Fibroblast of lung (primary cell): ENCODE measurements at places on chromosomes 13 and 19.

DNA sequence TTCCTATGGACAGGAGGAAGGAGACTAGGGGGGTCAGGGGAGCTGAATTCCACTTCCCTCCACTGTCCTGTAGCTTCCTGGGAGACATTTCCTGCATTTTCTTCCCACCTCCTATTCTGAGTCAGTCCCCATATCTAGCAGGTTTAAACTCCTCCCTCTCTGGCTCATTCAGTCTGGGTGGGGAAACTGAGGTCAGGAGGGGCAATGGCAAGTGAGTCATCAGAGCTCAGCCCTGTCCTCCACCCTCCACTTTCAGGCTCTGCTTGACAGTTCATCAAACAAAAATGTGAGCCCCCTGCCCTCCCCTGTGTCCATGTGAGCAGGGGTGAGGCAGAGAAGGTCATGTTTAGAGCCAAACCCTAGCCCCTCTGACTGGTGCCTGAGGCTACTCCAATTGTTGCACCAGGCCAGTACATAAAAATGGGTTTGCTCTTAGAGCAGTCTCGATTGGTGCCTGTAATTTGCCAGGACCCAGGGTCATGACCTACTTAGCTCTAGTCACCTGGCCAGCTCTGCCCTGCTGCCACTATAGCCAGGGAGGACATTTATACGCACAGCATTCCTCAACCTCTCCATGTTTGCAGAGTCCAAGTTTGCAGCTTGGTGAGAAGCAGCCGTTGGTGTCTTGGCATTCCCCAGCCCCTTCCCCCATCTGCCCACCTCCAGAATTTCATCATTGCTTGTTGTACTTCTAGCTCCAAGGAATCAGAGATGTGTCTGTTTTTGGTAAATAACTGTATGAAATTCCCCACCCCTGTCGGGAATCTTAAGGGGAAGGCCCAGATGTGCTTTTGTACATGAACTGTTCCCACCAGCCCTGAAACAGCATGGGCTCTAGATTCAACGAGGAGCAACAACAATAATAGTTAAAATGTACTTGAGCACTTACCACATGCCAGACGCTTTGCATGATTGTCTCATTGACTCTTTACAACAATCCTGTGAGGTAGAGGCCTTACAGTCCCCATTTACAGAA, 20.7 kb downstream of the SAMD4B start:
- peak; percentile 77 for DNase-seq

DNA sequence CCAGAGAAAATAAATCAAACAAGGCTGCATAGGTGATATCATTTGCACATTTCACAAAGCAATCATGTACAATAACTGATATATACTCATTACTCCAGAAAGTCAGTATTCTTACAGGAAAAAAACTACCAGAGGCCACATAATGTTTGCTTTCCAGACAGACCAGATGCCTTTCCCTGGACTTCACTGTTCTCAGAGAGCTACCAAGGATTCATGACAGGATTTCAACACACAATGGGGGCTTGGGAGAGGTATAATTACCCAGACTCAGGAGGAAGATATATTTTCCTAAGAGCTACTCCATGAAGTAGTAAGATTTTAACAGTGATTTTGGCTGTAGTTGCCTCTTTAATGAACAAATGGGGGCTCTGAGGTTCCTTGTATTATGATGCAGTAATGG, 110.0 kb downstream of the FOXO1 start:
- no peak for DNase-seq

DNA sequence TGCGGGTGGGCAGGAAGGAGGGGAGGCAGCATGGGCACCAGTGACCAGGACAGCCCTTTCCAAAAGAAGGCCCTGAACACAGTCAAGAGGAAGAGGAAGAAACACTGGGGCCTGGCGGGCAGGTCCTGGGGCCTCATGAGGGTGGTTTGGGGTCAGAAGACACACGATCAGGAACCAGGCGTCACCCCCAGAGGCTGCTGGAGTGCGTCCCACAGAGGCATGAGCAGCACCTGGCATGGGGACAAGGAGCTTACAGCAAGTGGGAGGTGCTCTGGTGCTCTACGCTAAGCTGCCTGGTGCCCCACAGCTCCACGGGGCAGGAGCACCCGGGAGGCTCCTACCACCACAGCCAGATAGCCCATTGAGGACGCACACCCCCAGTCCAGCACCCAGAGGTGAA, 20.0 kb downstream of the ELL start:
- DNase-seq: no peak

- no peak for DNase-seq
Measured at GRCh38 chr19:13010038-13010991, 15.0 kb downstream of the NFIX start.

- no peak for DNase-seq
Measured at GRCh38 chr19:46206682-46207081, 22.9 kb upstream of the IGFL1 start.

DNA sequence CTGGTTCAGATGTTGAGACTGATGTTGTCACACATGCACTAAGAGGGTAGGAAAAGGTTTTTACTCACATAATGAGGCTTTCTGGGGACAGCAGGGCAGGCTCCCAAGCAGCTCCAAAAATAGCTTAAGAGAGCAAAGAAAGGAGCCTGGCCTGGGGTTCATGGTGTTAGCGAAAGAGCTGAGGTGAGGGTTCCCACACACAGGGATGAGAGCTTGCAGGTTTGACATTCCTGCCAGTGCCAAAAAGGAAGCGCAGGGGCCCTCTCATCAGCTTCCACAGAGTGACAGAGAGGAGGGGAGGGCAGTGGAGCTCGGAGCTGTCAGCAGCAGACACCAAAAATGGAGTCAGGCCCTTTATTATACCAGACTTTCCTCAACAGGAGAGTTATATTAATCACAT, 65.5 kb upstream of the FAM216B start:
- DNase-seq: no peak

DNA sequence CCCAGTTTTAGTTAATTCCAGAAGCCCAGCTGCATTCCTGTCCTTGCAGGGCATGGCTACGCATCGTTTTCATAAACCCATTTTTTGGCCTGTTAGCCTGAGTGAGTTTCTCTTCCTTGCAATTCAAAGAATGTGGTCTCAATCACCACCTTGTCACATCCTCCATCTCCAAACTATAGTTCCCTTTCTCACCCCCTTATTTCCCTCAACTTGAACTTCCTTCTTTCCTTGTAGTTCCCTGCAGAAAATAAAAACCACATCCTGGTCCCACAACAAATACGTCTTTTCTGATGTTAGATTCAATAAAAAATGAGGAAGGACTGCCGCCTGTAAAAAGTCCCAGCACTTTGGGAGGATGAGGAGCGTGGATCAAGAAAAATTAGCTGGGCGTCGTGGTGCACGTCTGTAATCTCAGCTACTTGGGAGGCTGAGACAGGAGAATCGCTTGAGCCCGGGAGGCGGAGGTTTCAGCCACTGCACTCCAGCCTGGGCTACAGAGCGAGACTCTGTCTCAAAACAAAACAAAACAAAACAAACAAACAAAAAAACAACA, 13.2 kb downstream of the ADGRE3 start:
- DNase-seq: no peak

GRCh38 chr19:18685597-18686190, 2.2 kb downstream of the CRTC1 start:
- DNase-seq: peak; percentile 17

DNA sequence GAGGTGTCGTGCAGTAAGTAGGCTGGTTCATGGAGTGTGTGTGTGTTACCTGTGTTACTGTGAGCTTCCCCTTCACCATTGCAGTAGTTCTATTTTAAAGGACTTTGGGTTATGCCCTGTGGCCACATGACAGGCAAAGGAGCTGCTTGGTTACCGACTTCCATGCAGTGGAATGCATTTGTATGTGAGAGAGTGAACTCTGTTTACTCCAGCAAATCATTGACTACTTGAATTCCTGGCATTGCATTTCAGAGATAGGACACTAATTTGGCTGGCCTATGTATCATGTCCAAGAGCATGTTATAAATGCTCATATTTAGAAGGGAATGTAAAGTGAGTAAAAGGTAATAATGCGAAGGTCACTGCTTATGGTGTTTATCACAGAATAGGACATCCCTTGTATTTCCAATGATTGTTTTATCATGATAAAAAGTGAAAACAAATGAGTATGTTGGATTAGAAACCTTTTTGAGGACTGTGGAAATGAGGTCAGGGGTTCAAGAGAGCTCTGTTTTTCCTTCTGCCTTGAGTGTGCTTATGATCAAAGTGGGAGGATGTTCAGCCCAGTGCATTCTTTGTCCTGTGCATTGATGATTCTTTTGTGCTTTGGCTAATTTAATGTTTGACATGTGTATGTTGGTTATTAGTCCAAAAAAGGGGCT, 156.5 kb downstream of the LMO7 start:
- no peak for DNase-seq

- no peak for DNase-seq
Measured at GRCh38 chr13:46053162-46054012, 841 bp upstream of the ZC3H13 start.

DNA sequence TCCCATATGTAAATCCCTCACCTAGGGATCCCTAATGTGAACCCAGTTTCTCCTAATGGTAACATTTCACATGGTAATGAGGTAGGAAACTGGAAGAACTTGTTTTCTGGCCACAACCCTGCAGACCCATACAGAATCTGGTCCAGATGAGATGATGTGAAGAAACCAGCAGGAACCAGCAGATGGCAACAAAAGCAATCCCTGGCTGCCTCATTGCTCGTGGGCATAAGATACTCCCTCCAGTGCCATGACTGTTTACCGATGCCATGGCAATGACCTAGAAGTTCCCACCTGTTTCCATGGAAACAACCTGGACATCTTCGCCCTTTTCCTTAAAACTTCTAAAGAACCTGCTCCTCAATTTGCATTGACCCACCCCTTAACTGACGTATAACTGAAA, 1.4 kb upstream of the CD209 start:
- no peak for DNase-seq

DNA sequence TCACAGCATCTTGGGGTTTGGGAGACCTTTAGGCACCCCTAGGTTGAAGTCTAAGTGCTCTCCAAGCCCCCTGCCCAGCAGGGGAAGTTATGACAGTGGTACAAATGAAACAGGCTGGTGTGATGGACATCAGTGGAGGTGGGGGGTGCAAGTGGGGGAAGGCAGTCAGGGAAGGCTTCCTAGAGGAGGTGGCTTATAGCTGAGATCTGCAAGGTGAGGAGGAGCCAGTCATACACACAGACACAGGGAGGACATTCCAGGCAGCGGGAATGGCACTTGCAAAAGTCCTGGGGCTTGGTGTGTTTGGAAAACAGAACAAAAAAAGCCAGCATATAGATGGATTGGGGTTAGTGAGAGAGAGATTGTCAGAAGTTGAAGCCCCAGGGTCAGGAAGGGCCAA, 11.6 kb downstream of the HSH2D start:
- no peak for DNase-seq

GRCh38 chr19:8571006-8571411, 6.2 kb downstream of the MYO1F start:
- DNase-seq: peak; percentile 54

DNA sequence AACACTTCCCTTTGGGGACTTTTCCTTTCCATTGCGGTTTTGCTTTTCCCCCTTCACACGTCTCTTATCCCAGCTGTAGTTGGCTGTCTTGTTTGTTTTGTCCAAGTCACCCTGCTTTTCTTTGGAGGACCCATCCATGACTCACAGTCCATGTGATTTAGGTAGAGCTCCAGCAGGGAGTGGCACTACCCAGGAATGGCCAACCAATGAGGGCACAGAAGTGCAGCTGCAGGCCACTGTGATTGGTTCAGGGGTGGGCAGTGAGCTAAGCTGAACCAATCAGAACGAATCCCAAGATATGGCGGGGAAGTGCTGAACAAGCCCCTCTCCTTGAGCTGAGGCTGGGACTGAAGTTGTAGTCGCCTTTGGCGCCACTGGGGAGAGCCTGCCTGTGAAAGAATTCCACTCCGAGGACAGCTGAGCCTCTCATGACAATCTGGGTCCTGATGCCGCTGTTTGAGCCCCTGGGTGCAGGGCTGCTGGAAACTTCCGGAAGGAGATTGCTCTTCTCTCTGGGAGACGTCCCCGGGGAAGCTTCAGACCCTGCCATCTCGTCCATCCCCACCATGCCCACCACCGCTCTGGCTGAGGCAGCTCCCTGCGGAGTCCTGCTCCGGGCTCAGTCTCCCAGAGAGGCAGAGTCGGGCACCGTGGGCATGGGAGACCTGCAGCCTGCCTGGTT, 62.9 kb upstream of the URI1 start:
- DNase-seq: peak; percentile 11

DNA sequence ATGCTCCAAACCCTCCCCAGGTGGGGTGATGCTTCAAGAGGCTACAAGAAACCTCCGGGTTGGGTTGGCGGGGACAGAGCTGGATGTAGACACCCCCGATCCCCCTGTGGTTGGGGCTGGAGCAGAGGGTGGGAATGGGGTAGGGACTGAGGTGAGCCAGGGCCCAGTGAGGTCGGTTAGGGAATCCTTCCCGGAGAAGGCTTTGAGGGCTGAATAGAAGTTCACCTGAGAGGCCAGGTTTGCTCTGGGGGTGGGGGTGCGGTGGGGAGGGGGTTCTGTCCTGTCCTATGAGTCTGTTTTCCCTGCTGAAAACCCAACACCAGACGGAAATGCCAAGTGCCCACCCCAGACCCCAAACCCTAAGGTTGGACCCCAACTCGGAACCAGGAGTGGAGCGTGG, 69.1 kb downstream of the CELF5 start:
- DNase-seq: no peak

GRCh38 chr13:89966524-89966923, 1381.0 kb upstream of the MIR17HG start:
- DNase-seq: no peak

GRCh38 chr19:3211191-3211590, 13.3 kb upstream of the CELF5 start:
- DNase-seq: no peak

DNA sequence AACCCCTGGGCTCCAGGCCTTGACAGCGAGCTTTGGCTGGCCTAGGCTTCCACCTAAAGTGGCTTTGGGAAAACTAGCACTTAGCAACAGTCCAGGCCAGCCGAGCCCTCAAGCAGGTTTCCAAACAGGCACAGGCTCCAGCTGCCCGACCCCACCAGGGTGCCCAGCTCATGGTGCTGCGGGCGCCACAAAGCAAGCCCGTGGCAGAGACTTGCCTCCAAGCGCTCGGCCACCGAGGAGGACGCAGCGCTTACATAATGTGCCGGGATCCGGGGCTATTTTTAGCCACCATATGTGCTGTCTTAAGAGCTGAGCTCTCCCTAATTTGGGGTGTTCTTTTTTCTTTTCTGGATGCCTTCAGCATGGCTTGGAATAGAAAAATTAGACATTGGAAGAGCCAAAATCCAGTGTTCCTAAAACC, 56.1 kb upstream of the F7 start:
- DNase-seq: no peak

DNA sequence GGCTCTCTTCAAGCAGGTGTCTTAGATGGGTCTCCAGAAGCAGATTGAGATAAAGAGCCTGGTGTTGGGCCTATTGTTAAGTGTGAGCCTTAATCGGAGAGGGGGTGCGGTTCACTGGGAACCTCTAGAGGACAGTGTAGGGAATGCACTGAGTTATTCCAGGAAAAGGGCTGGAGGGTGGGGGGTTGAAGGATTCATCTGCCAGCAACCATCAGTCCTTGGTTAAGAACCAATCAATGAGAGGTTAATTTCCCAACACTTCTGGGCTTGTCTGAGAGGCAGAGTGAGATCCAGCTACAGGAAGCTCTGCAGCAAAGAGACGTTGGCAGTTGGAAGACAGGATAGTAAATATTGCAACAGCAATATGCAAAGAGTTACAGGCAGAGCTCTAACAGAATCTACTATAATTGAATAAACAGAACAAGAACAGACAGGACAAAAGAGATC, 28.7 kb downstream of the CYP4F2 start:
- DNase-seq: peak; percentile 1

- no peak for DNase-seq
Measured at GRCh38 chr13:98960606-98961502, 17.0 kb downstream of the DOCK9 start.

- peak; percentile 19 for DNase-seq
Measured at GRCh38 chr13:113299951-113300350, 2.9 kb downstream of the LAMP1 start.
